ENCODE measurements at places on chromosomes 12 and 14.

- no peak for DNase-seq
Measured at GRCh38 chr12:84016956-84017355, 895.6 kb downstream of the SLC6A15 start.

DNA sequence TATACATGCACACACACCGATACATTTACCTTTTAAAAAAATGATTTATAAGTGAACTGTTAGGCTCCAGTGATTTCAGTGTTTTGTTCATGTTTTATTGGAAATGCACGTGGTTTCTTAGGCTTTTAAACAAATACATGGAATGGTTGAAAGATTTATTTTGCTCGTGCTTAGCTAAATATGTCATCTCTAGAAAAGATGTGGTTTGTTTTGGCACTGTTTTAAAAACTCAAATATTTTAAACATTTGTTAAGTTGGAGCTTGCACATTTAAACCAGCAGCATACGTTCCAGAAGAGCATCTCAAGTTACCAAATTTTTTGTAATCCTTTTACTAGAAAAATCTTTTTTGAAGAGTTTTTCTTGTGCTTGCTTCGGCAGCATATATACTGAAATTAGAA, 44.5 kb downstream of the FOXA1 start:
- no peak for DNase-seq

DNA sequence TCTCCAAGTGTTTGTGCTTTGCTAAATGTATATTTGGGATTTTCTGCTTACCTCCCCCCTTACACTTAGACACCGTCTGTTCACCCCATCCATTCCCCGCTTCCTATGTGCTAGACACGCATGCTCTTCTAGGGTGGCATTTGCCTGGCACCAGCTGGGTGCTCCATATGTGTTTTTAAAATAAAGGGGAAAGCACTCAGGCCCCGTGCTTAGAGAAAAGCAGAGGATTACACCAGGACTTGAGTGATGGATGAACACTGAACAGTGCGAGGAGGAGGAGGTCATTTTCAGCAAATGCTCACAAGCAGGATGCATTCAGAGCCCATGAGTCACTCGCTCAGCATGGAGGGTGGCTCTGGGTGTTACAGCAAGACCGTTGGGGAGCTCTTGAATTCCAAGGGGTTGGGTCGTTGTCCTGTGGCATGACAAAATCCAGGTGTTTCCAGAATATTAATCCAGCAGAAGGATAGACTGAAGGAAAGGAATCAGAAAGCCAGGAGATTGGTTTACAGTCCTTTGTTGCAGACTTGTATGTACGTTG, 2.9 kb upstream of the BDKRB1 start:
- no peak for DNase-seq

GRCh38 chr12:30361145-30361544, 334.5 kb downstream of the IPO8 start:
- no peak for DNase-seq

- DNase-seq = no peak
Measured at GRCh38 chr12:13093191-13093847, 10.1 kb downstream of the GSG1 start.

DNA sequence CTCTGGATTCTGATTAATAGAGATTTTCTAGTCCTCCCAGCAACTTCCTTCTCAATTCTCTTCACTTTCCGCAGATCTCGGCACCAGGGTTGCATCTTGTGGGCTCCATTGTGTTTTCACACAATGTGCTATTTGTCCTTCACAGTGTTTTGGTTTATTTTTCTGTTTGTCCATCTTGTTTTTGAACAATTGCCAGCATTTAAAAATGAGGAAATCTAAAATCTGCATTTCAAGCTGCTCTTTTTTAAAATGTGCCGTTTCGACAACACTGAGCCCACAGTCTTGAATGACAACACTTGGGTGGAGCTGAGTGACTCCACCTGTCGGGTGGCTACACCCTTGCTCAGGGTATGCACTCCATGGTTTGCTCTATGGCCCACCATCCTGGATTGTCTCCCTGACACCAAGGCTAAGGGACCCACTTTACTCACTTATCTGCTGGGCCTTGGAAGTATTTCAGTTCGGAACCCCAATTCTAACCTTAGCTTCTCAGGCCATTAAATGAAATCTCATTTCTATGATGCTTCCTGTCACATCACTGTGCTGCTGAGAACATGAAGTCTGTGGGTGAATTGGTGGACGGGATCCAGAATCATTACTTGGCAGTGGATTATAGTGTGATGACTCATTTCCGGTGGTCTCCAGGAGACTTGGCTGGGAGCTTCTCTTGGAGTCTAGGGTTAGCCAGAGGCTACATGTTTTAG, 3.4 kb upstream of the MYRFL start:
- DNase-seq = no peak

DNA sequence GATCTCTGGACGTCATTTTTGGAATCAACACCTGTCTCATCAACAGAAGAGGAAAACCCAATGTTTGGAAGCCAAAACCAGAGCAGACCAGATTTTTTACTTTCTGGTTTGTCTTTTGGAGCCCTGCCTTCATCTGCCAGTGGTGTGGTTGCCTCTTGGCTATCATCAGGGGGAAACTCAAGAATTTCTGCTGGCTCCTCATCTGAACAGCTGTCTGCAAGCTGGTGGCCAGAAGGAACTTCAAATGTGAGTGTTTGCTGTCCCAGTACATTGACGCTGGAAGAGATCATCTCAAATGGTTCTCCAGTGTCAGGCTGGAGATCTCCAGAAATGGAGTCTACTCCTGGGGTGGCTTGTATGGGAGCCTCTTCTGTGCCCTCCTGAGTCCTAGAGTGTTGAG, 13.8 kb downstream of the PLD4 start:
- DNase-seq = no peak

GRCh38 chr12:104721039-104721405, 237.1 kb downstream of the SLC41A2 start:
- no peak for DNase-seq

GRCh38 chr14:60815371-60815770, 80.8 kb downstream of the MNAT1 start:
- no peak for DNase-seq

- no peak for DNase-seq
Measured at GRCh38 chr12:1929985-1930802, 11.7 kb upstream of the CACNA2D4 start.

GRCh38 chr14:84804468-84804867, 725.5 kb upstream of the FLRT2 start:
- no peak for DNase-seq

DNA sequence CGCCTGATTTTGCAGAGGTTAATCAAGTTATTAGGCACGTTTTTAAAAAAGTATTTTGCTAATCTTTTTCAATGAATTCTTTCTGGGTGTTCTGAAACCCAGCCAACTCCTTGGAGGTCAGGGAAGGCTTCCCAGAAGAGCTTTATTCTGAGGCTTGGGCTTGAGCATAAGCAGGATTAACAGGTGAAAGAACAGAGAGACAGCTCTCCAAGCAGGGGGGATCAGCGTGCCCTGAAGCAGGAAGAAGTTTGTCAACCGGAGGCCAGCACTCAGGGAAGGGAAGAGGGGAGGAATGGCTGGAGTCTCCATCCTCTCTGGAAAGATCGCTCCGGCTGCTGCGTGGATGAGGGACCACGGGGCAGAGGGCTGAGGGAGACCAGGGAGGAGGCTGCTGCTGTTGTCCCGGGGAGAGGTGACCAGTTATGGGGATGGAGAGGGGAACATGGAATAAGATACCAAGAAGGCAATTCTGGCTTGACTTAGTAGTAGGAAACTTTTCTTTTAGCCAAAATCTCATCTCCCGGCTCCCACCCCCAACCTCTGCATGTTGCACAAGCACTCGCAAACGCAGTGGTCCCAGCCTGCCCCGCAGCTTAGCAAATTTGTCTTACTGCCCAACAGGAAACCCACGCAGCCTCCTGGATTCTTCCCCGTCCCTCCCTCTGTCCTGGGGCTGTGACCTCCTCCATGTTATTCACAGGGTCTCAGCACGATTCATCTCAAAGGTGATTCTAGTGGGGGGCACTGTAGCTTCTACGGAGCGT, 1.1 kb upstream of the SSH1 start:
- no peak for DNase-seq

- DNase-seq = no peak
Measured at GRCh38 chr12:121968876-121969275, 50.5 kb downstream of the CFAP251 start.

- no peak for DNase-seq
Measured at GRCh38 chr12:127489061-127489460, 777.9 kb upstream of the TMEM132C start.

DNA sequence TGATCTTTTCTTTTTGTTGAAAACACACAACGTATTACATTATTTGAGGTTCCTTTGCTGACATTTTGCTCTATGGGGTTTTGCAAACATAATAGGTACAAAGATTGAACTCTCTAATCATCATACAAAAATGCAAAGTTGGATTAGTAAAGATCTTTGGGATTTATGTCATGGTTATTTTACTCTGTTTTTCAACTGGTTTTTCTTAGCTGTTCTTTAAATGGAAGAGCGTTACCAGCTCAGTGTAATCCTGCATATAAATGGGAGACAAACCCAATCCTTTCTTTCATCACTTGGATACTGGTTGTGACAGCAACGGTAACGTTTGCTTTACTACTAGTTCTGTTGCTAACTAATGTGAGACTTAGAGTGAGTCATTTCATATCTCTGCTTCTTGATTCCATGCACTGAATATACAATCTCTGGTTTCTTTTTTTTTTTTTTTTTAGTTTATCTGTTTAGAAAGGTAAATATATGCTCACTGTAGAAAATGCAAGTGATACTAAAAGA, 104.9 kb upstream of the NOVA1 start:
- no peak for DNase-seq

Measured in vagina (tissue), 2 donors.